ENCODE measurements at places on chromosomes 11 and 22.

DNA sequence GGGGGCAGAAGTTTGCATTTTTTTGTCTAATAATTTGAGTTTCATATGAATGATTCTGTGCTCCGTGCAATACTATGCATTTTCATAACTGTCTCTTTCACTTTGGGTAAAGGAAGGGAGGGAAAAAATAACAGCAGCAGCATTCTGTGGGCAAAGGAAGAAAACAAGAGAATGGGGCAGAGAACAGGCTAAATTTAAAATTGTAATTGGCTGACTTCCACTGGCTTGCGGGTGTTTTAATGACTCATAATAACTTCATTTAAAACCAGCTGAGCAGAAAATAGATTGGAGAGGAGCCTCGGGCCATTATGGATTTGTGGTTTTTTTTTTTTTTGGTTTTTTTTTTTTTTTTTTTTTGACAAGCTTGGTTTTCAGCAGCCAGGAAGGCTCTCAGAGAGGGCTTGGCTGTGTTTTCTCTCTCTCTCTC is 107.4 kb downstream of the ZBTB16 start:
- DNase-seq, result peak; percentile 34

- DNase-seq, result no peak
Observed at GRCh38 chr11:57322256-57323166, 2.2 kb downstream of the TNKS1BP1 start.

DNA sequence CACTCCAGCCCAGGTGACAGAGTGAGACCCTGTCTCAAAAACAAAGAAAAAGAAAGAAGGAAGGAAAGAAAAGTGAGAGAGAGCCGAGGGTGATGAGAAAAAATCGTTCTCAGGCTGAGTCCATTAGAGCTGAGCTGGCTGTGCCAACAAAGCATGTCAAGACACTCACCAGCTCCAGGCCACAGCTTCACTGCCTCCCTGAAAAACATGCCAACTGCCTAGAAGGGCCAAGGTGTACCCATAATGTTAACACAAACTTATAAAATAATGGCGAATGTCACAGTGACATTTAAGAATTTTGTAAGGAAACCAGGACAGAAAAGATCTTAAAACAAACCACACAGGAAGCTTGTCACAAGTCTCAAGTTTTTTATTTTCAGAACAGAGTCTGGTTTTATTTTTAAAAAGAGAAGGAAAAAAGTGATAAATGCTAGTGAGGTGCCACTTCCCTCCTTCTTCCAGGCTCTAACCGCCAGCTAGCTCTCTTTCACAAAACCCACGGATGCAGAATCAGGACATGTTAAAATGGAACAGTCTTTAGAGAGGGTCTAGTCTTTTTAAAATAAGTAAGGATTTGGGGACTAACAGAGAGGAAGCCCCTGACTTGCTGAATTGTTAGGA is 5.1 kb downstream of the TMEM121B start:
- no peak for DNase-seq

- no peak for DNase-seq
Observed at GRCh38 chr11:32136657-32137056, 45.8 kb downstream of the RCN1 start.

GRCh38 chr11:44799012-44799411 is 72.2 kb downstream of the TSPAN18 start:
- no peak for DNase-seq

DNA sequence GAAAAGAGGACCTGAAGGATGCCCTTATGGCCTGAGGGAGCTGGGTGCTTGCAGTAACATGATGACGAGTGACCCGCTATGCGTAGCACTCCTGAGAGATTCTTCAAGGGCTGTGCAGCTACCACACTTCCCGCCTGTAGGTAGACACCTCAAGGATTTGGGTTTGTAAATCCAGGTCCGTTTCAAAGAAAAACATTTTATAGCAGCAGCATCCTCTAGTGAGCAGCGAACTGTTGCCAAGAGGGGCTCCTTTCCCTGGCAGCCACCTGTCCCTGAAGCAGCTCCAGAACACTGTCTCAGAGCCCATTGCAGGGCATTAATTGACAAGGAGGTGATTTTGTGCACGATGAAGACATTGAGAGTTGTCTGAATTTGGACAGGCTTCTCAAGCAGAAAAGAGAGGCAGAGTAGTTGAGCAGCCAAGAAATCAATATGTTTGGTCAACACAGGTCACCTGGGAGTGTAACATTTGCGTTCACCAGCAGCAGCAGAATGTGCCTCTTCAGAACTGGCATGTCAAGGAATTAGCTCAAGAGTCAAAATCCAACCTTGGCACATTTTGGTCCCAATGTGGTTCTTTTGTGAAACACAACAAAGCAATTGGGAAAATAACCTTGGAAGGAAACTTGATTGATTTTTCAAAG is 209.8 kb upstream of the MTNR1B start:
- no peak for DNase-seq

DNA sequence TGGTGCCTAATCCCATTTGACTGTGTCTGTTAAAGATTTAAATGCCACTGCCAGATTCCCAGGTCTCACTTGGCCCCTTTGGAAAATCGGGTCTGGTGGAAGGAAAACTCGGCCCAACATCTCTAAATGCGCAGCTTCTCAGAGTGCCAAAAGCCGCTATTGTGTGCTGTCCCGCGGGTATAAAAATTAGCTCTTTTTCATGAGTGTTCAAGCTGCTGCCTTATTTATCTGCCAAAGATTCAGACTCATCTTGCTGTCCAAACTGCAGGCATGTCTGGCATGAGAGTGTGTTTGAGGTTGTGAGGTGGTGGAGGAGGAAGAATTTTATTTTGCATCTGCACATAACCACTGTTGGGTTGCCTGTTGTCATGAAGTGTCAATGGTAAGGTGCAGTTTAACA is 91.4 kb downstream of the NELL1 start:
- no peak for DNase-seq

DNA sequence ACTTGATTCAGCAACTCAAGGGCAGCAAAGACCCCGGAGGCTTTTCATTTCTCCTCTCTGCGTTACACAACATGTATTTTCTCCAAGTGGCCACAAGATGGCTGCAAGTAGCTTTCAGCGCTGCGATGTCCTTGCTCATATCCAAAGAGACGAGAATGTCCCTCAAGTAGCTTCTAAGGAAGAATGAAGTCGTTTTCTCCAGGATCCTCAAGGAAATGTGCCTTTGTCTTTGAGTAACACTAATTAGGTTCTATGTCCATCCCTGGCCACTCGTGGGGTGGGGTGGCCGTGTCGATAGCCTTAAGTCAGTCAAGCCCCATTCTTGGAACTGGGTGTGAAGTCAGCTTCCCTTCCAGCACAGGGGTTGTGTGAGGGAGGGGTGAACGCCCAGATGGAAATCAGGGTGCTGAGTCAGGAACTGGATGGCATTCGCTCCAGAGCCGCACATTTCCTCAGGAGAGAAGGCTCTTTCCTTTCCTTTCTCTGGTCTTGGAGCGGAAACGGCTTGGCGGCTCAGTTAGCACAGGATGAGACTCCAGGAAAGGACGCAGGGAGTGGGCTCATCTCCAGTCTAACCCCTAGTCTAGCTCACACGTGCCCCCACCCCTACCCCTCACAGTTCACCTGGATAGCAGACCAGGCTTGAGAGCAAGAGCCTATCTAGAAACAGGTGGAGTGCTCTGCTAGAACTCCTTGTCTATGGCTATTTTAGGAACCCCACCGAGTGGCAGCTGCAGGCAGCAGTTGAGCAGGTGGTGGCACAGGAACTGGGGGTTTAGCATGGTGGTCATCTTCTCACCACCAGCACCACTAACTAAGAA is 44.3 kb downstream of the NNMT start:
- DNase-seq, result no peak

- DNase-seq, result no peak
Observed at GRCh38 chr11:44626645-44627044, 61.2 kb downstream of the CD82 start.

DNA sequence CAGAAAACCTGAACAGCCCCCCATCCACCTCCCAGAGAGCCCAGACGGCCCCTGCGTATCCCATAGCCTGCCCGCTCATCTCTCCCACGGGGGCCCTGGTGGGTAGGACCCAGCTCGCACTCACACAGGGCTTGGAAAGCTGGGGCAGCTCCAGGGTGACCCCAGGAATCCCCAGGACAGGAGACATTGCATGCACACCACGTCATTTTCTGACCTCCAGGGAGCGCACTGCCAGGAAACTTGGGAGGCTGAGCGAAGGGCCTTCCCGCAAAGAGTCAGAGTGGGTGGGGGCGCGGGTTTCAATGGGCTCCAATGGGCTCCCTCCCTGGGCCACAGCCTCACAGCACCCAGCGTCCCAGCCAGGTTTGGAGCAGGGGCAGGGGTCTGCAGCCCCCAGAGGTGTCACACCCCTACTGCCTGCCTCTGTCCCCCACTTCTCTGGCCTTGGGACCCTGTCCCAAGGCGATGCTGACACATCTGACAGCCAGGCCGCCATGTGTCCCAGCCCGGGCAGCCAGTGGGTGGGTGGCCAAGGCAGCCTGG is 8.2 kb upstream of the SYT8 start:
- DNase-seq, result no peak

GRCh38 chr11:44243595-44244343 is 66.2 kb downstream of the ALX4 start:
- DNase-seq, result no peak

GRCh38 chr22:41915035-41915785 is at the start of gene SHISA8:
Gene SHISA8 (minus strand): TSS chr22:41915074. CDS start chr22:41914667, 407 bp downstream.
- DNase-seq, result peak; percentile 17

- no peak for DNase-seq
Observed at GRCh38 chr11:61587951-61588727, 7.3 kb upstream of the SYT7 start.

DNA sequence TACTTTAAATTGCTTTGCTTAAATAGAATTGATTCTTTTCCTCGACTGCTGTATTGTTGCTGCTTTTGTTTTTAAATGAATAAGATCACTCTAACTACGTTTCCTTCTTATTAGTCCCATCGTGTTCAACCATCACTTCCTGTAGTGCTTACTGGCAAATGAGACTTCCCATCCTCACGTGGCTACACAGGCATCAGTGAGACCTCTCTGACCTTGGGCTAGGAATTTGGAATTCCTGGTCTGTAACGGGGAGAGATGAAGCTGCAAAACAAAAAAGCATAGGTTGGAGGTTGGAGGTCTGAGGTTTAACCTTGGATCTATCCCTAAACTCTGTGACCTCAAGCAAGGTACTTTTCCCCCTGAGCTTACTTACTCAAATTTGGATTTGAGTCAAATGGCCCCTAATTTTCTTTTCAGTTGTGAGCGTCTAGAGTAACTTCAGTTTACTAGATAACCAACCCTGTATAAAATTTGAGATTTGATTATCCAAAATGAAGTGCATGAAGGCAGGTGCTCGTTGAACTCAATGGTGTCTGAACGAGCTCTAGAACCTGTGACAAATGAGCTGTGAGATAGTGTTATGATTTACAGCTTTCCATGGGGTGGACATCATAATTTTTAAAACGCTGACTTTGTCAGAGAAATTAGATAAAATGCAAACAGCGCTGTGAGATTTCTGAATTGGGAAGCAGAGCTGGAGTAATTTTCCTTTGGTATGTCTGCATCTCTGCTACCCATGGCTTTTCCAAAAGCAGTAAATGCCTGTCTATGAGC is 151.2 kb downstream of the DBX1 start:
- no peak for DNase-seq

DNA sequence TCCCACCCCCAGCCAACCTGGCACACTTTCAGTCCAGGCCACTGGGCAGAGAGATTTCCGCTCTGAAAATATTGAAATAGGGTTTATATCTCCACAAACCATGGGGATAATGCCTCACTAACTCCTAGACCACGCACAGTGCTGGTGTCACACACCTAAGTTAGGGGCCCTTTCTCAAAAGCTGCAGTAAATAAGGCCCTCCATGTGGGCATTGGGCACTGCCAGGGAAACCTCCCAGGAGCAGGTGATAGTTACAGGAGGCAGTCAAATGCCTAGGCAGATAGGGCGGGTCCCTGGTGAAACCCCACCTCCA is 3.1 kb upstream of the IL10RA start:
- DNase-seq, result no peak

- no peak for DNase-seq
Observed at GRCh38 chr11:92453055-92453454, 228.4 kb downstream of the FAT3 start.

GRCh38 chr11:15774388-15774939 is 581.9 kb downstream of the SOX6 start:
- no peak for DNase-seq

GRCh38 chr11:125068368-125068767 is 5.3 kb downstream of the SLC37A2 start:
- DNase-seq, result no peak

GRCh38 chr11:12430954-12431595 is 53.7 kb downstream of the PARVA start:
- no peak for DNase-seq

DNA sequence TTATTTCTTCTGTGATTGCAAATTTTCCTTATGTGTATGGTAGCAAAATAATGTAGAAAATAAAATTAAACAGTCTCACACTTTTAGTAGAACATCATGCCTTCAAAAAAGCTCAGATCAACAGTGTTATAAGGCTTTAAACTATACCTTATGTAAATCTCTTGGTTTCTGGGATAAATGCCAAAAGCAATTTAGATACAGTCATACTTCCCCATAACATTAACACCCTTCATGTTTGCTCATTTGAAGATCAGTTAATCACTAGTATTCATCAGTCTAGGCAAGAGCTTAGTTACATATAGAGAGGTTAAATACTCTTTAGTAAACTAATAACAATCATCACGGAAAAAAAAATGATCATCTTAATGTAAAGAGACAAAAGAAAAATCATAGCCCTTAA is 421.8 kb upstream of the ANO3 start:
- no peak for DNase-seq

DNA sequence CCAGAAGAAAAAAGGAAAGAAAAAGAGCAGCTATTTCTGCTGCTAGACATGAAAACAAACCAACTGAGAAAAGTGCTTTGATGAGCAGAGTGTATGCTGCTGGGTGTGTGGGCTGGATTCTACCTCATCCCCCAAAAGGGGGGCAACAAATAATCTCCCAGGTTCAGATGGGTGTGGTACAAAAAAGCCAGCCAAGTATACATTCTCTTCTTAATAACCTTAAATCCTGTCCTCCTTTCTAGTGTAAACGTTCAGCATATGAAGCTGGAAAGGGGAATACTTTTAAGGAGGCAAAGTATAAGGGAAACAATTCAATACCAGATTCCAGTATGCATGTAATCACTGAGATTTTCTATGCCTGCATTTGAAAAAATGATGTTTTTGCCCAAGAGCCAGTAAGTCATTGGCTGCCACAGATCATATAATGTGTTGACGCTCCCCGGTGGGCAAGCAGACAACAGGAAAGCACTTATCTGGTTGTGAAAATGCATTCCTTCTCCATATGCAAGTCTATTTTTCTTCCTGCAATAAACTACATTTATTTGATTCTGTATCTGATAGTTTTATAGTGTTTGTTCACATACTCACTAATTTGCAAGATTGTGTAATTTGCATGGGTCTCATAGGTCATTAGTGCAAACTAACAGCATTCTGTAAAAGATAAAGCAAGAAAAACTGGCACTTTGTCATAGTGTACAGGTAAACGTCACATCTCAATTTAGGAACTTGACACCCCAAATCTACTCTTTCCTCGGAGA is 201.1 kb downstream of the CADM1 start:
- no peak for DNase-seq
